ENCODE measurements at places on chromosomes 3 and 15.

DNA sequence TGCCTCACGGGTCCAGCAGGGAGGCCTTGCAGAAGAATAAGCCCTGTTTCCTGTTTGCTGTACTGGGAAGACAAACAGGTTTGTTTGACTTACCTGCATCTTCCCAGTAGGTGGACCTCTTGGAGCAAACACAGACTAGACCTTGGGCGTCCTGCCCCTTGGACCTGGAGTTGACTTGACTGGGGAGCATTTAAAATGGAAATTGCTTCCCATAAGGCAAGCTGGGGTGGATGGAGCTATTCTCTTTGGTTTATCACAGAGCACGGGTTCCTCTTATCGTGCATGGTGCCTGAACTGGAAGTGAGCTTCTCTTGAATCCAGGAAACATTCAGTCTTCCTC, 151.4 kb downstream of the RPLP1 start:
- no peak for DNase-seq

DNA sequence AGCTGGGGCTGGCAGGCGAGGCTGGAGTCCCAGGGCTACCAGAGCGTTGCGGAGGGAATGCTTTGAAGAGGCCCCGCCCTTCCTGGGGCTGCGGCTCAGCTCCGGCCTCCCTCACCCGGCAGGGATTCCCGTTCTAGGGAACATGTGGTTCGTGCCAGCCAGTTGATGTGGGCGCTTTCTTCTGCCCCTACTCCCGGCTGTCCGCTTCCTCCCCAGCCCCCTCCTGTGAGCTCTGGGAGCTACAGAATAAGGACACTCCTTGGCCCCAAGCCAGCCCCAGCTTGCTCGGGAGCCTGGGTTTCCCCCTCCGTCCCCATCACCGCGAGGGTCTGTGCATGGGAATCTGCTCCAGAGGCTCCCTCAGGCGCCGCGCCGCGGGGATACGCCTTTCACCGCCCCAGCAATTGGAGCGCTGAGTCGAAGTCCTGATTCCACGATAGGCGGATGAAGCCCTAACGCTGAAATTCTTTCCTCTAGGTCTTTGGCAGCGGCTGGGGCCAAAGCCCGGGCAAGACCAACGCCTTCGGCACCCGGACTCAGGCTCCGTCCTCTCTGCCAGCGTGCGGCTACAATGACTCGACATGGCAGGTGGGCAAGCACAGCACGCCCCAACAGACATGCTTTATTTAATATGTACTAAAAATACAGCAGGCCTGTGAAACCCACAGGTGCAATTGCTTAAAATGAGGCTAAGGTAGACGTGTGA, 69.5 kb downstream of the KLF15 start:
- DNase-seq: no peak

DNA sequence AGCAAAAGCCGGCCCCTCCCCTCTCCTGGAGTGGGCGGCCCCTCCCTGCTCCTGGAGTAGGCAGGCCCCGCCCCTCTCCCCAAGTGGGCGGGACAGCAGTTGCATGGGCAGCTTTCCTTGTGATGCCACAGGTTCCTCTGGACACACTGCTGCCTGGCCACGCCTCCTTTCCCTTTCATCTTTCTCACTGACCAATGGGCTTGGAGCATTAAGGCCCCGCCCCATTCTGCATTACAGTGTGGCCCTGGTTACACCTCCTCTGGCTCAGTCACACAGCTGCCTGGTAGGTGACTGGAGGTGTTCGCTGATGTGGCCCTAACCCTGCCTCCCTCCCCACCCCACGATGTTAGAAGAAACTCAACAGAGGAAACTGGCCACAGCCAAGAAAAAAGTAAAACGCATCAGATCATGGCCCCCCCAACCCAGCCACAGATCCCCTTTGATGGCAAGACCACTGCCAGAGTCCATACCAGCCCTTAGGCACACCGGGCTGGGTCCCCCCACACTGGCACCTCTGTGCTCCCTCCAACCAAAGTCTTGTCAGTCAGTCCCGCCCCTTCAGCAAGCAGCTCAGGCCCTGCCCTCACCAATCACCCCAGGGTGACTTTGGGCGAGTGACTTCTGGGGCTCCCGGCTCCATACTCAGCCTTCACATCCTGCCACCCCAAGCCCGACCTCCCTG, 84.3 kb downstream of the ADAMTS7 start:
- DNase-seq: no peak

GRCh38 chr15:62625429-62626033, 417.0 kb upstream of the TPM1 start:
- no peak for DNase-seq

DNA sequence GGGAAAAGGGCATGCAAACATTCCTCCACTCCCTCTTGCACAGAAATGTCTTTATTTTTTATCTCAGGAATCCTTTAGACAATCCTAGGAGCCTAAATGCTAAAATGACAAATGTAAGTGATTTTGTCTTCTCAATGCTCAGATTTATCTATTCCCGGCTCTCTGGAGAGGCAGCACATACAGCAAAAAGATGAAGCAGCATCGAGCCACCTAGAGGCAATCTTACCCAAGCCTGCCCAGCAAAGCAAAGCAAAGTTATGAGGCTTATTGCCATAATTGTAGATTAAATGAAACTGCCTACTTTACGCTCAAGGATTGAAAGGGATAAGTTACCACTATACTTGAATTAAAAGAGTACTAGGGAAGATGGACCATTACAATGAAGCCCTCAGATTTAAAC, 750.4 kb upstream of the NR2F2 start:
- DNase-seq: no peak

GRCh38 chr3:121878411-121878810, 15.8 kb upstream of the SLC15A2 start:
- DNase-seq: no peak

DNA sequence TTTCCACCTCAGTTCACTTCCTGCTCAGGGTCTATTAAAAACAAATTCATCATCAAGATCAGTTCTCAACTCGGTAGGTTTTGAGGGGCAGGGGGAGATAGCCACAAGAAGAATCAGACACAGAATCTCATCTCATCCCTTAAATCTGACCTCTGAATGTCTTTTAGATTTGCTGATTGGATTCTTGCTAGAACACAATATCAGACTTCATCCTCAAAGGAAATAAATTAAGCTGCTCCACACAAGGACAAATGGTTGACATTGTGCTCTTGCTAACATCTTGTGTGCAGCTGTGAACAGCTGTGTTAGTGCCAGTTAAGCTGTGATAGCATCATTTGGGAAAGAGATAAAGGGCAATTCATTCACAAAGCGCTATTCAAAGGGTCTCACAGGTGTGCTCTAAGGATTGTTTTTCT, 184.0 kb upstream of the ADAMTS9 start:
- DNase-seq: no peak

- DNase-seq: no peak
Observed at GRCh38 chr3:83928391-83928790, 1030.4 kb upstream of the CADM2 start.

- DNase-seq: no peak
Observed at GRCh38 chr3:9690451-9691450, 12.9 kb upstream of the CPNE9 start.

DNA sequence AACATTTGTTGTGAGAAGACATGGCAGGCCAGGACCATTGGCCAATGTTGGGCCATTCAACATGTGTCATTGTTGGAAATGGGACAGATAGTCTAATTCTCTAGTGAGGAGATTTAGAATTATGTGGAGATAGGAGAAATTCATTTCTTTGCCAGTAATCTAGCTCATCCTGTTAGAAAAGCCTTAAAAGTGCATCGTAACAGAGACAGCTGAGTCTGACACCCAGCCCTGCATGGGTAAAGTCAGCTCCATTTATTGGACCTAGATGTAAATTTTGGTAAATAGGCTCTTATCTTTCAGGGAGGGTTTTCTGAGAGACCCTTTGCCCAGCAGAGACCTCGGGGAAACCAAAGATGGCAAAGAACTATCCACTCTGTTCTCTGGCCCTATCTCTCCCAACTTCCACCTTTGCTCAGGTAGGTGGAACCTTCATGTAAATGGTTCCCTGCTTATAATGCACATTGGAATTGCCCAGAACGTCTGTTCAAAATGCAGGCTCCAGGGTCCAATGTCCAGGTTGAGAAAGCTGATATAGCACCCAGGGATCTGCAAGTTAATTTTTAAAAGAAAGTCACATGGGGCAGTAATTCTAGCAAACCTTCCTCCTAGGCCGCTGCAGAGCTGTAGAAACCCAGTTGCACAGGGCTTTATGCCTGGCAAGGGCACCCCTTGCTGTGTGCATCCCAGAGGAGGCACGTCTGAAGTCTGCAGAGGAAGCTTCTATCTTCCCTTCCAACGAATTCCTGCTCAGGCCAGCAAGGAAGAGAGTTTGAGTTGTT, 365.9 kb upstream of the PROK2 start:
- no peak for DNase-seq

GRCh38 chr3:122111974-122112373, 56.8 kb downstream of the CD86 start:
- no peak for DNase-seq

- no peak for DNase-seq
Observed at GRCh38 chr3:72259755-72260587, 475.0 kb upstream of the PROK2 start.

- DNase-seq: no peak
Observed at GRCh38 chr3:21505711-21506460, 245.1 kb downstream of the ZNF385D start.

GRCh38 chr15:58462547-58462946, 30.8 kb downstream of the LIPC start:
- no peak for DNase-seq

DNA sequence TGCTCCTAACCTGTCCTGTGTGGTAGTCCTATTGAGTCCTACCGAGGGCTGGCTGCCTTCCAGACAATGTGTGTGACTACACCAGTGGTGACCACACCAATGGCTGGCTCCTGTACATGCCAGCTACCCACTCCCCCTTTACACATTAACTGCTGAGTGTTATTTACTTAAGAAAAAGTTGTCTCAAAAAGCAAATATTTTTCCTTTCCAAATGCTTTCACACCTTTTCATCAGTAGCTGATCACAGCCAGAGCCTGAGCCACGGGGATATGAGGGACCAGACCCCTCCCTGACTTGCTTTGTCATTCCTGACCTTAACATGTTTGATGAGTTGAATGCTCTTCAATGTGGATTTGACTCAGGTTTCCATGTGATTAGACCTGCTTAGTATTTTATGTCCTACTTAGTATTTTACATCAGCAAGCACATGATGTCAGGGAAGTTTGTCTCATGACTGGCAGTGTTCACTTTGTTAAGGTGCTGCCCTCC, 29.6 kb upstream of the GREM1 start:
- no peak for DNase-seq

GRCh38 chr15:39642011-39642640, 61.2 kb downstream of the THBS1 start:
- DNase-seq: no peak

DNA sequence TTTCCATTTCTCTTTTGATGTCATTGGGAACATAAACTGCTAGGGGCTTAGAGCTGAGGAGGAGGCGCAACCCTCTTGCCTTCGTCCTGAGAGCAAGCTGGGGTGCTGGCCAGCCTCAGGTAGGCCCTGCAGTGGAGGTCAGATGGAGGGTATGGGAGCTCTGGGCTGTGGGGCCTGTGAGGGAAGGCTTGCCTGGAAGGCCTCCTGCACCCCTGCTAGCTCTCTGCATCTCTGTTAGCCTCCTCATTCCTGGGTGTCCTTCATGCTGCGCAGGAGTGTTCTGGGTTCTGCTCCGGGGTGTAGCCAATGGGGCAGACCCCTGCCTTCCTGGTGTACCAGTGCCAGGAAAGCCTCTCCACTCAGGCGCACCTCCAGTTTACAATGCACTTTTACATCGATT, 11.8 kb downstream of the GP5 start:
- no peak for DNase-seq

DNA sequence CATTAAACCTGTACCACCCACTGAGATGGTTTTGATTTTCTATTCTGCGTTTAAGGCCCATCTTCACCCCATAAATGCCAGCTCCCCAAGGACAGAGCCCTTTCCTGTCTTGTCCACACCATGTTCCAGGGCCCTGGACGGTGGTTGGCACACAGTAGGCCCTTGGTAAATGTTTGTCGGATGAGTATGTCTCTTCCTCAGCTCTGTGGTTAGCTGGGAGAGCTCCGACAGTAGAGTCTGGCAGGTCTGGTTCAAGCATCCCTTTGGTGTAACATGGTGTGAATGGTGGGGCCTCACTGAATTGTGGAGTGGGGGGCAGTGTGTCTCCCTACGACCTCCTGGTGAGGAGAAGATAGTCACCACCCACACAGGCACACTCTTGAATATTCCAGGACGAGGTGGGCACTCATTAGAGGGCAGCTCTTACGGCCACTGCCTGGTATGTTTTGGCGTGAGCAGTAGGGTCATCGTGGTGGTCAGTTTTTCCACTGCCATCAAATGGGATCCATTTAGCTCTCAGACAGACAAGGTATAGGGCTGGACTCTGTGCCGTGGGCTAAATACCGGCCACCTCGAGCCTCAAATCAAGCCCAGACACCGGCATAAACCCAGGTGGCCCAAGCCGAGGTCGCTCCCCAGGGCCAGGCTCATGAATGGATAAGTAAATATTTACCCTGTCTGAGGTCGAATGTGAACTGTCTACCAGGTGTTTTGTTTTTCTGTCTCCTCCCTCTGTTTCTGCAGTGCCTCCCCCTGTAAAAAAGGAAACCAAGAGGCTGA, 61.3 kb downstream of the SMAD3 start:
- no peak for DNase-seq

DNA sequence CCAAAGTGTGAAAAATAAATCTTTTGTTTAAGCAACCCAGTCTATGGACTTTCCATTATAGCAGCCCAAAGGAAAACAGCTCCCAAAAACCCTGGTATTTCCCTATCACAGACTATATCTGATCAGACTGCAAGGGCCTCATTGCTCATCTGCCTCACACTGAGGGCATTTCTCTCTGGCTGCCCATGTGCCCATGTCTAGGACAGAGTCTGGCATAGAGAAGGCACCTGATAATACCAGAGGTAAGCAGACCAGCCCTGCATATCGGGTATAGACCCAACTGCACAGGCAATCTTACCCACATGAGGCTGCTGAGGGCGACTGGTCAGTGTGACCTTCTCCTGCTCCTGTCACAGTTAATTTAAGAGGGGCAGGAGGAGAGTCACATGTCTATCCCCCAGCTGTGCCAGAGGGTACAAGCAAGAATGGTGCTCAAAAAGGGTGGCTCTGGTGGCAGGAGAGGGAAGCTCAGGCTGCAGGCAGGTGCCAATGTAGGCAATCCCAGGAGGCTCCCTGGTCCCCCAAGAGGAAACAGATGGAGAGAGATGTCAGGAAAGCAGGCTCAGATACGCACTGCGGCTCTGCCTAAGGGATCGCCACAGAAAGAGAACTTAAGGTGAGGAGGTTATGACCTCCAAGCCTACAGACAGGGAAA, 3.1 kb downstream of the CSRNP1 start:
- DNase-seq: no peak
